ENCODE measurements at places on chromosomes 2 and 18.
A peak's percentile ranks its signal among the peaks of the same experiment; 100 is the strongest.

DNA sequence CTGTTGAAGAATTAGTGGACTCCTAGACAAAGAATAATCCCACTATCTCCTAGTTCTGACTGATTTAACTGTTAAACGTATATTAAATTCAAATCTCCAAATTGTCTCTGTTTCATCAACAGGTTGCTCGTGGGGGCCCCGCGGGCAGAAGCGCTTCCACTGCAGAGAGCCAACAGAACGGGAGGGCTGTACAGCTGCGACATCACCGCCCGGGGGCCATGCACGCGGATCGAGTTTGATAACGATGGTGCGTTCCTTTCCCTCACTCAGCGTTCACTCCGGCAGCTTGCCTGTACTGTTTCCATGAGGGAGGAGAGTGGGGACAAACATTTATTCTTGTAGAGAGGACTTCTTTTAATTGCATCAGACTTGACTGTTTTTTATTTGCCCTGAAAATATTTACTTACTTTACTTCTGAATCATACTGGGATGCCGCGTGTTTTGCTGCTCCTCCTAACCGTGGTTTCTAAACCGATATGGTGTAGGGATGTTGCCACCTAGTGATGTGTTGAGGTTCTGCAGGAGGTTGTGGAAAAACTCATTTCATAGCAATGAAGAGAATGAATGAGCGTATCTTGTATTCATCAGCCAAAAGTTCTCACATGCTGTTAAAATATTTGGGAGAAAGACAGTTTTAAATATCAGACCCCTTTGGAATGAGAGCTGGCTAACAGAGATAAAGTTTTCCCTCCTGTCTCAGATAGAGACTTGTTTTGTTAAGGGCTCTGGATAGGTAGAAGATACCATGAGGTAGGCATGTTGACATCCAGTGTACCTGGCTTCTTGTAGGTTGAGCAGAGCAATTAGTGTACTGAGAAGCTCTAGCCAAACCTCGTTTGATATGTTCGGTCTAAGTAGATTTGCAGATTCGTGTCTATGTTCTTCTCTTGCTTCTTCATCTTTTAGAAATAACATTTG lies 38.3 kb downstream of the ITGA6 start:
- peaks cover 43% of the 10 kb centered on the region for H3K4me1 ChIP-seq
- no peaks in the 10 kb centered on the region for H3K27me3 ChIP-seq
- no peaks in the 10 kb centered on the region for H3K36me3 ChIP-seq
- DNase-seq = peak; percentile 75
- H3K4me3 ChIP-seq = no peak overlapping the region

DNA sequence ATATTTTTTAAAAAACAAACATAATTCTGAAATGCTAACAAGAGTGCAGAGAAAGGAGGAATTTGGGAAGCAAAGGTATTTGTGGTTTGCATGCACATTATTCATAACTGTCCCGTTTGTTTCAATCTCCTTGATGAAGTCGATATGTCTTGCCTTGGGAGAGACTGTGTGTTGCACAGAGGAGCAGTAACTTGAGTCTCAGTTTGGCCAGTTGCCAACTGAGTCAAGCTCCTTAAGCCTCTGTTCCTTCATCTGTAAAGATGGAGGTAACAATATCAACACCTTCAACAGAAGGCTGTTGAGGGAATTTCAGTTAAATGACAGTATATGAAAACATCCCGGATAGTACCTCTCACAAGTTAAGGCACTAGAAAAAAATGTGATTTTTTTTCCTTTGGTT lies 226.2 kb downstream of the ASXL3 start:
- H3K27ac ChIP-seq = no peak overlapping the region
- no peak for DNase-seq
- no peaks in the 10 kb centered on the region for H3K27me3 ChIP-seq
- H3K4me1 ChIP-seq = no peaks in the 10 kb centered on the region

- H3K27ac ChIP-seq = no peak overlapping the region
- no peak for DNase-seq
- no peaks in the 10 kb centered on the region for H3K27me3 ChIP-seq
- H3K36me3 ChIP-seq = no peaks in the 10 kb centered on the region
Observed at GRCh38 chr18:41444943-41445342, 510.1 kb upstream of the PIK3C3 start.

DNA sequence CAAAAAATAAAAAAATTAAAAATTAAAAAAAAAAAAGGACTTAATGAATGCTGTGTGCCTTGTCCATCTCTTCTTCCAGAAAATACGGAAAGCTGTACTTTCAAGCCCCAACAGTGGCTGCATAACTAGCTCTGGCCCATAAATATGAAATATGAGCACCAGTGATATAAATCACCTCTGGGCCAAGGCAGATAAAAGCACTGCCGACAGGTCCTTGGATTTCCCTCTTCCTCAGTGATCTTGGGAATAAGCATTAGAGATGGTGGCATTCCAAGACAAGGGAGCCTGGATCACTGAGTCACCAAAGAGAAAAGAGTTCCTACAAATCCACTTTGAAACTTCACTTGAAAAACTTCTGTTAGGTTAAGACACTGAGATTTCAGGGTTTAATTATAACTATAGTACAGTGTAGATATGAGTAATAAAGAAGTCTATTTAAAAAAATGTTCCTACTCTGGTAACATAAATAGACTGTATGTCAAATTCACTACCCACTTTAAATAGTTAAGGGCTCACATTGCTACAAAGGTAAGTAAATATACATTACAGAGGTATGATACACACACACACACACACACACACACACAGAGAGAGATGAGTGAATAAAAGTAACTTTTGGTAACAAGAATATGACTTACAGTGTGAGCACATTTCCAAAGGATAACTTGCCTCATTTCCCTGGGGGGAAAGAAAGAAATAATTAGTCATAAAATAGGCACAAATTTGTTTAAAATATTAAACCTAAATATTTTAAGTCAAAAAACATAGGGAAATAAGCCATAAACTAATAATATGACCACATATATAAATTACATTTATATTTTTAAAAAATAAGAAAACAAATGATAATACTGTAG lies 35.6 kb downstream of the PPP3R1 start:
- no peaks in the 10 kb centered on the region for H3K27me3 ChIP-seq
- H3K4me1 ChIP-seq = peaks cover 37% of the 10 kb centered on the region
- DNase-seq = no peak

- no peaks in the 10 kb centered on the region for H3K36me3 ChIP-seq
- H3K4me3 ChIP-seq = no peak overlapping the region
- peaks cover 36% of the 10 kb centered on the region for H3K4me1 ChIP-seq
- DNase-seq = no peak
- H3K27ac ChIP-seq = no peak overlapping the region
- H3K27me3 ChIP-seq = no peaks in the 10 kb centered on the region
Observed at GRCh38 chr18:58758046-58758445, 86.8 kb downstream of the MALT1 start.

- no peak overlapping the region for H3K4me3 ChIP-seq
- no peaks in the 10 kb centered on the region for H3K36me3 ChIP-seq
- no peaks in the 10 kb centered on the region for H3K27me3 ChIP-seq
- H3K4me1 ChIP-seq = no peaks in the 10 kb centered on the region
- no peak overlapping the region for H3K27ac ChIP-seq
Observed at GRCh38 chr2:123546353-123546752, 478.7 kb upstream of the CNTNAP5 start.

GRCh38 chr2:240585101-240585500 lies 1.4 kb upstream of the CAPN10 start:
- DNase-seq = peak; percentile 72
- peaks cover 32% of the 10 kb centered on the region for H3K4me1 ChIP-seq
- H3K27me3 ChIP-seq = no peaks in the 10 kb centered on the region
- H3K27ac ChIP-seq = peak overlapping the region; percentile 97

GRCh38 chr2:195363496-195363895 lies 293.5 kb upstream of the SLC39A10 start:
- DNase-seq = no peak
- H3K27ac ChIP-seq = no peak overlapping the region
- H3K36me3 ChIP-seq = no peaks in the 10 kb centered on the region
- no peaks in the 10 kb centered on the region for H3K4me1 ChIP-seq

GRCh38 chr2:236558036-236558435 lies 11.6 kb upstream of the ACKR3 start:
- no peak overlapping the region for H3K27ac ChIP-seq
- peaks cover 23% of the 10 kb centered on the region for H3K4me1 ChIP-seq
- no peak for DNase-seq
- no peaks in the 10 kb centered on the region for H3K27me3 ChIP-seq
- no peaks in the 10 kb centered on the region for H3K36me3 ChIP-seq

DNA sequence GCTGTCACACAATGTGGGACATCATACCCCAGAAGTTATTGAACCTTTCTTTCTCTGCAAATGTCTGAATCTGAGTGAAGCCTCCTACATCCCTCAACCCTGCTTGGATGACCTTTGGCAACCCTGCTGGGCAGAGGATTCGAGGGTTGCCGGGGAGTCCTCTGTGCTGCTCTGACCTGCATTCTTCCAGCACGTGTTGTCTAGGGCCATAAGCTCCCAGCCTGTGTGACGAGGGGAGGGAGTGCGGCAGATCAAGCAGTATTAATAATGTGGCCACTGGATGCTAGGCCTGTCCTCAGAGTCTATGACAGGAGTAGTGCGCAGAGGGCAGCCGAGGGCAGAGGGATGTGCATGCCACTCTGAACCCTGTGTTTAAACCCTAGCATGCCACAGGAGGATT lies 58.8 kb downstream of the RPL37A start:
- H3K27me3 ChIP-seq = no peaks in the 10 kb centered on the region
- no peak overlapping the region for H3K27ac ChIP-seq
- no peaks in the 10 kb centered on the region for H3K36me3 ChIP-seq
- no peak overlapping the region for H3K4me3 ChIP-seq

All from B cell (primary cell).